ENCODE measurements at places on chromosomes 2 and 18.

- no peak for DNase-seq
Observed at GRCh38 chr2:176092270-176093144, at the start of gene HOXD13. Gene HOXD13 (plus strand): TSS chr2:176092721. CDS start chr2:176092891, 170 bp downstream.

DNA sequence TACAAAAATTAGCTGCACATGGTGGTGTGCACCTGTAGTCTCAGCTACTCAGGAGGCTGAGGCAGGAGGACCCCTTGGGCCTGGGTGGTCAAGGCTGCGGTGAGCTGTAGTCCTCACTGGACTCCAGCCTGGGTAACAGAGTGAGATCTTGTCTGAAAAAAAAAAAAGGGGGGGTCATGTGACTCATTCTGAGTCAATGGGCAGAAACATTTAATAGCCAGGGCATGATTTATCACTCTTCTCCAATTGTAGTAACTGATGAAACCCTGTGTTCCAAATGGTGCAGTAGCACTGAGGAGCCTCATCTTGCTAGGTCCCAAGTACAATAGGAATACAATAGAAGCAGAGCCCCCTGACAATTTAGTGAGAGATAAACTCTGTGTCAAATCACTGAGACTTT lies 78.9 kb upstream of the CCDC68 start:
- DNase-seq, result no peak

GRCh38 chr2:160970052-160970965 lies 189.9 kb upstream of the TANK start:
- no peak for DNase-seq

GRCh38 chr2:215728504-215729065 lies 284.8 kb downstream of the MREG start:
- no peak for DNase-seq

DNA sequence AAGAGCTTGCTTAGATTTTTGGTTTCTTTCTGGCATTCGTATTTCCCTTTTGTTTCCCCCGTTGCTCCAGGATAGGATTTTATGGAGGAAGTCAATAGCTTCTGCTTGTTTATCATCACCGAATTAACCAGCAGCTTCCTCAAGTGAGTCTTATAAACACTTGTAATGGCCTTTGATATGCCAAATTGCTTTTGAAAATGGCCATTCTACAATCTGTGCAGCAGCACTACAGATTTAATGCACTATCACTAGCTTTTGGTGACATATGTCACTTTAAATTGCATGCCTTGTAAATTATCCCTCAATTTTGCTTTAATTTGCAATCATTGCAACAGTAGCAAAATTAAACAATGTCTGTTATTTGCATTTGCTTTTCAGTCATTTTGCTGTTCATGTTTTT lies 774.7 kb downstream of the METTL4 start:
- no peak for DNase-seq

DNA sequence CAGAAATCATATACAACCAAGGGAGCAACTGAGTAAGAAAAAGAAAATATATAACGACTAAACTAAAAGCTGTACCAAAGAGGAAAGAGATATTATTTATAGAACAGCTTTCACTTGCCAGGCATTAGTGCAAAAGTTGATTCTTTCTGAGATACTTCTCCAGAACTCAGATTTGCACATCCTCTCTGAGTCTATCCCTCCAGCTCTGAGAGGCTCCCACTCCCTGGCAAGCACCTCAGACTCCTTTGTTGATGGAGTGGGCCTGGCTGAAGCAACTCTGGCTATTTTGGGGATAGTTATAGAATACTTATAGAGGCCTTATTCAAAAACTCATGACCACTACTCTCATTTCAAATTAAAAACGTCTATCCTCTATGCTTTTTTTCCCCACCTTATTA lies 501.6 kb upstream of the TNP1 start:
- no peak for DNase-seq

GRCh38 chr2:117976581-117976980 lies 37.3 kb downstream of the CCDC93 start:
- no peak for DNase-seq

GRCh38 chr2:3324404-3325281 lies 53.0 kb downstream of the EIPR1 start:
- DNase-seq, result no peak
